ENCODE measurements at places on chromosomes 4 and X.

- DNase-seq = peak; percentile 21
Observed at GRCh38 chrX:139020801-139021200, 309.3 kb upstream of the FGF13 start.

DNA sequence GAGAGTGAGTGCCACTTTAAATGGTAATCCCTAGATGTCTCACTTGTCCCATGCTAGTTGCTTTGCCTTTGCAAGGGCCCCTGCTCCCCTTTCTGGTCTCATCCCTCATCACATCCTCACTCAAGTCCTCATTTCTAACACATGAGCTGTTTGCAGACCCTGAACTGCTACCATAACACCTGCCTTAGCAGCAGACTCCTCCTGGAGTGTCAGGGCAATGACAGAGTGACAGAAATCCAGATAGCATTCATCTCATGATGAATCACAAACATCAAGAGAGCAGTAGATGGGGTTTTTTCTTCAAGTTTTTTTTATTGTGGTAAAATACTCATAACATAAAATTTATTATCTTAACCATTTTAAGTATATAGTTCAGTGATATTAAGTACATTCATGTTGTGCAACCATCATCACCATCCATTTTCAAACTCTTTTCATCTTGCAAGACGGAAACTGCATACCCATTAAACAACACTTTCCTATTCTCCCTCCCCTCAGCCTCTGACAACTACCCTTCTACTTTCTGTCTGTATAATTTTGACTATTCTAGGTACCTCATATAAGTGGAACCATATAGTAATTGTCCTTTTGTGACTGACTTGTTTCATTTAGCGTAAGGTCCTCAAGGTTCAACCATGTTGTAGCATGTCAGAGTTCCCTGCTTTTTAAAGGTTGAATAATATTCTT is 133.2 kb upstream of the RPS6KA3 start:
- DNase-seq = no peak

- DNase-seq = no peak
Observed at GRCh38 chr4:144374065-144374464, 233.5 kb upstream of the GYPA start.

DNA sequence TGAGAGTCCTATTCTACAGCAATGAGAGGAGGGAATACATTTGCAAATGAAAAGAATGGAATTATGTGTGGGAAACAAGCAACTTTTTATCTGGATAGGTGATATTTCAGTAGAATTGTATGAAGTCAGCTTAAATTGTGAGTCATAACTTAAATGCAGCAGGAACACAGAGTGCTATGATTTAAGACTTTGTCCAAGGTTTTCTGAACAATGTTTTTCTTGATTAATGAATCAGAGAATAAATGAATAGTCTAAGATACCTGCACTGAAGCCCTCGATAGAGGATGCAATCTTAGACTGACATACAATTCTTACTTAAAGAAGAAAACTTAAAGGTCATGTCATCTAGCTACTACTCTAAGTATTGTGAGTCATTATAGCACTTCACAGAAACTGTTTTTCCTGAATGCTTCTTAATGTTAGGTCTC is 8.0 kb downstream of the ARHGEF38 start:
- DNase-seq = no peak

GRCh38 chrX:77447653-77448569 is 722 bp downstream of the FGF16 start:
- no peak for DNase-seq

DNA sequence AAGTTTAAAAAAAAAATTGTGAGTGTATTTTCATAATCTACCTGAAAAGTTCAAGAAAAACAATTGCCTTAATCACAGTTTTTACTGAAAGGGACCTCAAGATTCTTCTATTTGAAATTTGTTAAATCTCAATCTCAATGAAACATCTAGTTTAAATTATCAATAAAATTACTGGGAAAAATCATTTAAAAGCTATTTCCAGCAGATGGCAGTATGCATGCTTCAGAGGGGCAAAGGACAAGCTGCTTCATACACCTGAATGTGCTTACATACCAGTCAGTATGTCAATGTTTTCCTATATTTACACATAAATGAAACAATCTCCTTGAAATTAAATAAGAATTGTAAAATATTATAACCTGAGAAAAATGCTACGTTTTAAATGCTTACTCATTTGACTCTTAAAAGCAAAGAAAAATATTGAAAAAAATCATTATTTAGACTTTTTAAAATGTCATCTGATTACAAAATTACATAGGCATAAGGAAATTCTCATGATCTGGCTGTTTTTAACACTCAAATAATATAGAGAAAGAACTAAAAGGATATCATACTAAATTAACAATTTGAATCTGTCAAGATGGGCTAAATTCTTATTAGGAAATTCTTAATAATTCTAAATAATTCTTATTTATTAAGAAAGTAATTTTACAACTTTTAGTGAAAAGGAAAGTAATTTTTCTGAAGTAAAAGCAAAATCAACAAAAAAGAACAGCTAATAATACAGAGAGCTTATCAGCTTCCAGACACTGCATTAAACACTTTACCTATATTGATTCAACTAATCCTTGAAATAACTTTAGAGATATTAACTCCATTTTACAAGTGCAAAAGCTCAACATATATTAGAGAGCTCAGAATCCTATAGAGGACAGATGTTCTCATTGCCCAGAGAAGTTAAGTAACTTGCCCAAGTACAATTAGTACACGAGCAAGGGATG is 242.1 kb downstream of the ADAMTS3 start:
- DNase-seq = no peak

DNA sequence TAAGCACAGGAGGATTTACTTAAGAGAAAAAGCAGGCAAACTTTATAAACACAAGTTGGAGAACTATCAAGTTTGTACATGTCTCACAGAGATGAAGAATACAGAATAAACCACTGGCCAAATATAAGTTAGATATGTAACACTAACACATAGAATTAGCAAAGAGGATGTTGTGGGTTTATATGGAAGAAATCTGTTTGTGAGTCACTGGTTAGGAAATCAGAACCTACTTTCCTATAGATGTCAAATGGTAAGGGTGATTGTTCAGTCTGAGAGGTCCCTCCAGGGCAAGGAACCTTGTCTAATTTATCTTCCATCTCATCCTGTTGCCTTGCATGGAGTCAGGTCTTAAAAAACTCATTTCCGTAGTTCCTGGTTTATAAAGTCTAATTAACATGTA is 14.8 kb upstream of the ART3 start:
- peak; percentile 86 for DNase-seq

GRCh38 chrX:27715610-27716009 is 92.2 kb upstream of the MAGEB10 start:
- DNase-seq = no peak

- DNase-seq = peak; percentile 38
Observed at GRCh38 chr4:73836373-73837279, at the start of gene CXCL6. Gene CXCL6 (plus strand): TSS chr4:73836678. CDS start chr4:73836751, 73 bp downstream.

- DNase-seq = no peak
Observed at GRCh38 chr4:147361726-147362125, 119.2 kb upstream of the EDNRA start.

GRCh38 chr4:80206521-80207171 is 9.3 kb downstream of the PRDM8 start:
- peak; percentile 58 for DNase-seq

GRCh38 chr4:98661371-98662054 is 3.1 kb upstream of the TSPAN5 start:
- DNase-seq = no peak

DNA sequence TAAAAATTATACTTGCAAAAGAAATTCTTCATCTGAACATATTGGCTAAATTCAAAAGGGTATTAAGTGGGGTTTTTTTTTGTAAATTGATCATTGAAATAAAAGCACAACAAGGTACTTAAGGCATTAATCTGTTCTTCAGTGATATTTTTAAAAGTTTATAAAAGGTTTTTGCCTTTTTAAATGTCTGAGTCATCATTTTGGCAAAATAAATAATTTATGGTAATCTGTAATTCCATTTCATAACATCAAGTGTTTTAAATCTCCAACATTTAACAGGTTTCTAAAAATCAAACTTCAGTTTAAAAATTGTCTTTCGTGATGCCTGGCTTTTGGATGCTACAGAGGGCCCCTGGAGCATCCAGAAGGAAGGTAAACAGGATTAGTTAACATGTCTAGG is 27.4 kb downstream of the NLRP2B start:
- DNase-seq = no peak

DNA sequence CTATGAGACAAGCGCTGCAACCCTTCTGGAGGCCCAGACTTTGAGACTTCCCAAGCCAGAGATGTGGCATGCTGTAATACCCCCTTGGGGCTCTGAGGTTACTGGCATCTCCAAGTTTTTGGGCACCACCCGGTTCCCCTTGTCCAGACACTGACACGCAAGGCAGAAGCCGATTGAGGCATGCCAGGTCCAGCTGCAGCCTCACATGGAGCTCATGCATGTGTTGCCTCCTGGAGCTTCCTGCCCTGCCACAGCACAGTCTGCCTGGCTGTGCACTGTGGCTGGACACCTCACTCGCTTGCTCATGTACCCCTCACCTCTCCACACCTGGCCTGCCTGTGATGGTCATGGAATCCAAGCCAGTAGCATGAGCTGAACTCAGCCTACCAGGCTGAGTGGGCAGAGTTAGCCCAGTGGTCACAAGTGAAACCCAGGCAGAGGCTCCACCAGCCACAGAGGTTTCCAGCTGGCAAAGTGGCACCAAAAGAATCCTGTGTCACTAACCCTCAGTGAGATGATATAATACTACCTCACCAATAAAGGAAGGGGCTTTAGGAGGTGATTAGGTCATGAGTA is 789.2 kb upstream of the INTU start:
- DNase-seq = no peak

DNA sequence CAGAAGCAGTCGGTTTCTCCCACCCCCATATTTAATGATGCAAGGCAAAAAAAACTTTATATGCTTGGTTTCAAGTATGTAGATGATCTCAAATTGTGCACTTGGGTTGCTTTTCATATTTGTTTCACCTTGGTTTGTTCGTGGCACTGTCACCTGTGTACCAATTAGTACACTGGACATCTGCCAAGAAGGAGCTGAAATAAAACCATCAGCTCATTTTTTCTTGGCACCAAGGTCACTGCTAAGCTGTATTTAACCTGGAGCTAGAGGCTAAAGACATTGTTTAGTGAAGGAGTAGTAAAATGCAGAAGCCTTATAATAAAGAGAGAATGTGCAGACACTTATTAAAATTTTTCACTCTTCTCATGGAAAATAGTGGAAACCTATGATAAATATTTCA is 430.8 kb downstream of the ARHGAP24 start:
- DNase-seq = no peak

DNA sequence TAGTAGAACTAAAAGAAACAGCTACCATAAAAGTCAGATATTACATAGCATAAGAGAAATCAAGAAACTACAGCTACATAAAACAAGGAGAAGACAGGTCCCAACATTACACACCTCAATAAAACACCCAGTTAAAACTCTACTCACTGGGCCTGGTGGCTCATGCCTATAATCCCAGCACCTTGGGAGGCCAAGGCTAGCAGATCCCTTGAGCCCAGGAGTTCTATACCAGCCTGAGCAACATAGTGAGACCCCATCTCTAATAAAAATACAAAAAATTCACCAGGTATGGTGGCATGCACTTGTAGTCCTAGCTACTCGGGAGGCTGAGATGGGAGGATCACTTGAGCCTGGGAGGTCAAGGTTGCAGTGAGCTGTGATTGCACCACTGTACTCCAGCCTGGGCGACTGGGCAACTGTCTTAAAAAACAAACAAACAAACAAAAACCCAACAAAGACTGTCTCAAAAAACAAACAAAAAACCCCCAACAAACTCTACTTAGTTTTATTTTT is 15.2 kb upstream of the TXLNG start:
- DNase-seq = no peak

DNA sequence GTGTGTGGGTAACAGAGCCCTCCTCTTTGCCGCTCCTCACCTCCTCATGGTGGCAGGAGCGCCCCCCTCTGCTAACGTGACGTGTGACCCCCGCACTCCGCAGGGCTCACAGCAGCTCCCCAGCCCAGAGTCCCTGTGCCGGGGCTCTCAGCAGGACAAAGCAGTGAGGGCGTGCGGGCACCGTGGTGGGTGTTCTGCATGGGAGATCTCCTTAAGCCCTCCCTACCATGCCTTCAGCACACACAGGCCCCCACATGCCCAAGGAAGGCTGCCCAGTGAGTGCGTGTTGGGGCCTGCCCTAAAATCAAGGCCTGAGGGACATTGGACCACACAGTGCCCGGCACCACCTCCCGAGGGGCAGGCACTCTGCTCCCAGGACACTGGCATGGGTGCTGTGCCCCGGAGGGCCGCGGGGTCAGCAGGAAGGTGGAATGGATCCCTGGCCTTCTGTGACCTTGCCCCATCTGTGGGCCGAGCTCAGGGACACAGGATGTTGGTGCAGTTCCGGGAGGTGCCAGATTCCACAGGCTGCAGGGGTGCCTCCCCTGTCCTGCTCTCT is 10.1 kb downstream of the PSAPL1 start:
- no peak for DNase-seq

- DNase-seq = peak; percentile 56
Observed at GRCh38 chrX:40402831-40403533, 177.8 kb upstream of the ATP6AP2 start.

GRCh38 chr4:138659037-138659811 is 356.4 kb upstream of the NOCT start:
- no peak for DNase-seq

- no peak for DNase-seq
Observed at GRCh38 chr4:150782311-150782710, 200.4 kb downstream of the MAB21L2 start.

- no peak for DNase-seq
Observed at GRCh38 chr4:130043732-130044160, 947.8 kb downstream of the C4orf33 start.

Measured in inflammatory macrophage treated with lipopolysaccharide for 1 hour (primary cell).